ENCODE measurements at places on chromosomes 6 and 20.

DNA sequence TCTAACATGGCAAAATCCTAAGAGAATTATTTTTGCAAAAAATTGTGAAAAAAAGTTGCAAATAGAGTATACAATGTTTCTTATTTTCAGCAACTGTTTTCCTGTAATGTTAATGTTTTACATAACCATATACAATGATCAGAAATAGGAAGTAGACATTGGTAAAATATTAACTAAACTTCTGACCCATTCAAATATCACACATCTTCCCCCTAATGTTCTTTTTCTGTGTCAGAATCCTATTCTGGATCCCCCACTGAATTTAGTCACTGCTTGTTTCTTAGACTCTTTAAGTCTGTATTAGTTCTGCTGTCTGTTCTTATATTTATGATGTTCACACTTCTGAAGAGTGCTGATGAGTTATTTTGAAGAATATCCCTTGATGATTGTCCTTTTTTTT is 62.0 kb downstream of the HFE start:
- no peak for DNase-seq

DNA sequence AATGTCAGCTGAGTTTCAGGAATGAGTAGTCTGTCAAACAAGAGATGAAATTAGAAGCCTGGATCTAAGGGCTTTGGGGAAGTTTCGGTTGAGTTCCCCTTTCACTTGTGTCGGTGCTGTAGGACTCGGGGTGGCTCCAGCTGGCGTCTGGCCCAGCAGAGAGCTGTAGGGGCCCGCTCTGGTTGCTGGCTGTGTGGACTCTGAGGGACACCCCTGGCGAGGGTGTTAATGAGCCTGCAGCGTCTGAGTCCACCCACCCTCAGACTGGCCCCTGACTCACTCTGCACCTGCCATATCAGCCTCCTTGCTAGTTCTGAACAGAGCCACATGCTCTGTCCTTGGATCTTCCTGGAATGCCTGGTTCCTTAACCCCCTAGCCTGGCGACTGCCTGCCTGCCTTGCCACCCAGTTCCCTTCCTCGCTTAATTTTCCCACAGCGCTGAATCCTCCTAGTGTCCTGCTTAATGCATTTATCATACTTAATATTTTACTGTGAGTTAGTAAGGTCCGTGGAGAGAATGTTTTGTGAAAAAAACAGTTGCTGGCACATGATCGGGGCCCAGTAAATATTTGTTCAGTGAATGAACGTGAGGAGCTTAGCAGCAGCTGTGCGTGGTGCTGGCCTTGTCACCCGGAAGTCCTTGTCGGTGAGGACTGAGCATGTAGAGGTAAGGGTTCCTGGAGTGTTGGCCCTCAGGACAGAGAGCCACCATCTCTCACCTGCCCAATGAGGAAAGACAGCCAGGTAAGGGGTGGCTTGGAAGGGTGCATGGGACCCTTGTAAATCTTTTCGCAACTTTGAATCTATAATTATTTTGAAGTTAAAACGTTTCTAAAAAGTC is 1.6 kb downstream of the DNAJC5 start:
- no peak for DNase-seq

GRCh38 chr20:48461091-48461734 is 366.6 kb downstream of the PREX1 start:
- DNase-seq = no peak

DNA sequence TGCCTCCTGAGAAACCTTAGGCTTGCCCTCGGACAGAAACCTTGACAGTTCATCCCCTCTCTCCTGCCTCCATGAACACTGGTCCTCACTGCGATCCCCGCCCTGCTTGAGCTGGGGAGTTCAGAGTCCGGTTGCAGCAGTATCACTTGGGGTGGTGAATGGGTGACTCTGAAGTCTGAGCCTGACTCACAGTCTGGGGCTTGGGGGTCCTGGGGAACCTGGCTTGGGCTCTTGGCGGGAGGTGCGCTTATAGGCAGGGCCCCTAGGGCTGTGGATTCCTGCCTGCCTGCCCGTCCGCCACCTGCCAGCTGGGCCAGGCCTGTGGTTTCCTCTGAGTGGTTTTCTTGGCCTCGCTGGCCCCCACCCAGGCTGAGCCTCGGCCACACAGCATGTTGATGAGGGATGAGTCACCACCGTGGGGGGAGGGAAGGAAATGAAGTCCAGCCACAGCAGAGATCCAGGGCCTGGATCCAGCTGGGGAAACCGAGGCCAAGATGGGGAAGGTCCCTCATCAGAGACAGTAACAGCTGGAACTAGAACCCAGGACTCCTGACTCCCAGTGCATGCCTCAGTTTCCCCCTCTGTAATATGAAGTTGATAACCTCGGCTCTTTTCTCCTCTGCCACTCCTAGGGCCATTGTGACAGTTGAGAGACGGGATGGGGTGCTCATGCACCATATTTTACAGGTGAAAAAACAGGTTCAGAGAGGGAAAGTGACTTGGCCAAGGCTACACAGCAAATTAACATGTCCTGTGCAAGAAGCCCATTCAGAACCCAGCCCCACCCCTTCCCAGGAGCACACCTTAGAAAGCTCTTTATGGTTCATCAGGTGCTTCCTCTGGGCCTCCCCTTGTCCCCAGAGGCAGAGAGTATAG is 9.2 kb downstream of the FOXS1 start:
- no peak for DNase-seq

DNA sequence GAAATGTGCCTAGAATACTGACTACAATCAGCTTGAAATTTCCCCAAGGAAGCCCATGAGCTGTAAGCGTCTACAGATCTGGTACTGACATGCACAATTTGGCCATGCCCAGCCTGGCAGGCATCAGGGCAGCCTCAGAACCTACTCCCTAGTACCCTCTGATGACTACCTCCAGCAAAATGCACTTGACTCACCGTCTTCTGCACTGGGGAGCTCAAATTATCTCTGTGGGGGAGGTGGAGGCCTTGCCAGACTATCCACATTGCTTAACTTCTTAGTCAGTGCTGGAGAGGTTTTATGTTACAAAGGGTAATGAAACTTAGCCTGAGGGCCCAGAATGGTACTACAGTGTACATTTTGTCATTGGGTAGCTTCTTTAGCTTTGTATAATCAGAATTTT is 126.0 kb upstream of the ADGRF1 start:
- no peak for DNase-seq

DNA sequence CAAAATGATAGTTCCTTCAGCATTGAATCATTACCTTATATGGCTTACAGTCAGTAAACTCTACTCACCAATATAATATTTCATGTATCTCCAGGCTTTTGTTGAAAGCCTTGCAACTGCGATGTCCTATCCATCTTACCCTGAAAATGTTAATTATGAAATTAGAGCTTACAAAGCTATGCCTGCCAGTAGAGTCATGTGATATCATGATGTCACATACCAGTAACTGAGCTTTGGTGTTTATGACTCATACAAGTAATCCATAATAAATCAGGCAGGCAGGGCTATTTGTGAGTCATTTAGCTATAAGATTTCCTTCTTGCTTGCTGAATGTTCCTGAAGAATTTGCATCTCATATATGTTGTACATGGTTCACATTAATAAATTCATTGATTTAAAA is 44.9 kb upstream of the FAM83B start:
- DNase-seq = no peak

DNA sequence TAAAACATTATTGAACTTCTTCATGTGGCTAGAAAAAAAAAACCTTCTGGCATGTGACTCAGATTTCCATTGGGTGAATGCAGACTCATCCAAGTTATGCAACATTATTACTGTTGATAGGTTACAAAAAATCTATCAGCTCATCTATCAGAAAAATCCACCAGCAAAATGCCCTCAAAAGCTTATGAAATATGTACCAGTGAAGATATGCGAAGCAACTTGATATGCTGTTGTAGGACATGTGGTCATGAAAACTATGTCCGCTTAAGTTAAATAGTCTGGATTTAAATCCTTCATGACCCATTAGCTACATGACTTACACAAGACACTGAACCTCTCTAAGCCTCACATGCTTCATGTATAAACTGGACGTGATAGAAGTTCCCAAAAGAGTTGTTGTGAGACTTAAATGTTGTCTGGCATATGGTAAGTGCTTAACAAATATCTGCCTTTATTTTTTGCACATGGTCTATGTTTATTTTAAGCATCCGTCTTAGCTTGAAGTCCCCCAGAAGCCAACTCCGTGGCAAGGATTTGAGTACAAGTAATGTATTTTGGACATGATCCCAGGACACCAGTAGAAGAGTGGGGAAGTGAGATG is 12.5 kb upstream of the BFSP1 start:
- DNase-seq = no peak

DNA sequence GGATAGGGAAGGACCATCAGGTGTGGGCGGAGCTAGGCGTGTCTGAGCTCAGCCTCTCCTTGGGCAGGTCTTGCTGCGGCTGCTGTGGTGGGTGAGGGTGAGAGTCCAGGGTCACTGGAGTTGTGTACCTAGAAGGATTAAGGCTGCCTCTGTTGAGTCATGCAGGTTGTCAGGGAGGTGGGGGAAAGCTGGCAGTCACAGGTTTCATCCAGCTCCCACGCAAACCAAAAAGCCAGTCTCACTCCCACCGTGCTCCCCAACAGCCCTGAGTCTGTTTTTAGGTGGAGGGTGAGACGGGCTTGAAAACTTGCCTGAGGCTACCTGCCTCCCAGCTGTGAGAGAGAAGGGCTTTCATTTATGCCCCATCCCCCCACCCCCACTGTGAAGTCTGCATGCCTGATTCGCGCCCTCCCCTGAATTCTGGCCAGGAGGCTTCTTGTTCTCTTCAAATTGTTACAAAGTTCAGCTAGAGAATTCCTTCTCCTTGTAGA is 161.5 kb downstream of the MYLK4 start:
- DNase-seq = no peak

DNA sequence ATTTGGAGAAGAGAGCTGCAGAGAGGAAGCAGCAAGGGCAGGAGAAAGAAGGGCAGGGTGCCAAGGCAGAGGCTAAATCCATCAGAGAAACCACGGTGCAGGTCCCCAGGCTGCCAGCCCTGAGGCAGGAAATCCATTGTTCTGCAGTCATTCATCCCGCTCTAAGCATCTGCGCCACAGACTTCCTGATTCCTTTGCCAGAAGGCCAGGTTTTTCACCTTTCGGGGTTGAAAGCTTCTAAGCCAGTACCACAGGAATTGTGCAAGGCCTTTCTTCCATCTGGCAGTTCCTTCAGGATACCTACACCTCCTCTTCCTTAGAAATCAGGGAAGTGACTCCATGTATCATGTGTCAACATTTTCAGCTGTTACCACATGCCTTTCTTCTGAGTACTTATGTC is 45.6 kb downstream of the ADGRF5 start:
- no peak for DNase-seq

DNA sequence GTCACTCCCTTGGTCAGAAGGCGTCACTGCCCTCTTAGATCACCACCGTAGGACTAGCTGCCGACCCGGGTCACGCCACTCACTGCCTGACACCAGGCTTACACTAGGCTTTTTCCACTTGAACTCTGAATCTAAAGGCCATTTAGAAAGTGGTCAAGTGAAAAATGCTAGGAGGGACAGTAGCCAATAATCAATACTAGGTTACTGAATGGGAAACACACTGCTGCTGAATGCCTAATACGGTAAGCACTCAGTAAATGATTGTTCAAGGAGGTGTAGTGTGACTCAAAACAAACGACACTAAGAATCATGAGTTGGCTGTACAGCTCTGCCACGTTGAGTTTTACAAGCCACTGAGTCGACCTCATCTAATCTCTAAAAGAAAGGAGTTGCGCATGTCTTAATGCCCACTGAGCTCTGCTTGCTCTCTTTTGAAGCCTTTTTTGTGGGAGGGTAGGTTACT is 760 bp upstream of the IBTK start:
- DNase-seq = no peak

DNA sequence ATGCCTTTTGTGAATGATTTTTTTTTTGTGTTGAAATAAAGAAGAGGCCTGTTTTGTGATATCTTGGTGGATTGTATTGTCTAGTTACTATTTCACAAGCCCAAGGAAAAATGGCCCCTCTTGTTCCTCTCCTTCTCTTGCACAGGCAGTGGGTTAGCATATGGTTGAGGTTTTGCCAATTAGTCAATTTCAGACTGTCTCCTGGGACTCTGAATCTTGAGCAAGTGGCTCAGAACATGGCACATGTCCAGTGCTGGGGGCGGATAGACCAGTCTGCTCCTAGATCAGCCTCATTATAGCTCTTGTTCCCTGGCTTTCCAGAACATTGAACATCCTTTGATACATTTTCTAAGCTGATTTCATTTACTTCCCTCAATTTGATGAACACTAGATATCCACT is 589.2 kb downstream of the PHF3 start:
- DNase-seq = no peak

- no peak for DNase-seq
Measured at GRCh38 chr6:8982668-8983067, 547.3 kb upstream of the SLC35B3 start.

- no peak for DNase-seq
Measured at GRCh38 chr6:127053032-127053874, 65.2 kb upstream of the RSPO3 start.

DNA sequence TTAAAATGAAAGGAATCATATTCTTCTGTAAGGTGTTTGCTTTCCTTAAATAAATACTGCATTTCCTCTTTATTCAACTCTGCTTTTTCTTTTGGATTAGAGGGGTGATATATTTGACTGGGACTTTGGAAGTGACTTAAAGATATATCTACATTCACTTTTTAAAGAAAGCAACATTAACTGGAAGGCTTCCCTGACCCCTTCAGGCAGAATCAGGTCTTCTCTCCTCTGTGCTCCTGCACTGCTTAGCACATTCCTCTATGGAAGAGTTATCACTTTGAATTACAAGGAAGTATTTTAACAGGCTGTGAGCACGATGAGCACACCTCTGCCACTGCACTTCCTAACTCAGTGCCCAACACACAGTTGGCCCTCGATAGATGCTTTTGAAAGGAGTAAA is 59.2 kb upstream of the POU3F2 start:
- no peak for DNase-seq

DNA sequence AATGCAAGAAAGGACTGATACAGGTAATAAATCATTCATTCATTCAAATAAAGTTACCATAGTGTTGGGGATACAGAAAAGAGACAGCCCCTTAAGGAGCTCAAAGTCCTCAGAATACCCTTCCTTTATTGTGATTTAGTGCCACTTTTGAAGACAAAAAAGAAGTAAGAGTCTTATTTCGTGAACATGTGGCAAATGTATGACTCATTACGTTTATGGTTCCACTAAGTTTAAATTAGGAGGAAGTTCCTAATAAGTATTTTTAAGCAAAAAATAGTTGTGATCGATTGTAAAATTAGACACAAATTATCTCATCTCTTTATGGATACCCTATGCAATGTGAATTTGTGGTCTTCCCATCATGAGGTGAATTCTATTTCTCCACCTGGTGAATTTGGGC is 38.5 kb upstream of the GCLC start:
- no peak for DNase-seq
